Esophagus squamous epithelium (tissue), 5 donors: ENCODE measurements at places on chromosomes 2 and 18. TPM values are rescaled to one million over a fixed set of nuclear protein-coding genes. Genes with fewer than 3 reads are reported as not detected.

GRCh38 chr2:207265869-207266268 is 100.1 kb upstream of the KLF7 start:
- DNase-seq: no peak

DNA sequence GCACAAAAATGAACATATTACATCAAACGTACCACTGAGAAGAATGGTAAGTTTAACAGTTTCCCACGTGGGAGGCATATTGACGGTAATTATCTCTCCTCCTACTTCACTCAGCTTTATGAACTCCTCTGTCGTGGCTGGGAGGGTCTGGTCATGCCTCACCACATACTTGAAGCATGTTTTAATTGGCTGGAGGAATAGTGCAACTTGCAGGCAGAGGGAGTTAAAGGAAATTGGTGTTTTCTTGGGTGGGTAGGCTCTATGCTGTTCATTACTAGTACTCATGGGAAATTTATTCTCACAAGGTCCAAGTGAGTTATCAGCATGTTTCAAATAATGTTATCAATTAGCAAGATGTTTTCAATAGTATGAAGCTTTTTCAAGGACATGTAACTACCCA is 767.0 kb downstream of the PLCL1 start:
- no peak for DNase-seq

DUSP2 gene
- total RNA-seq: 7.1 TPM

DNA sequence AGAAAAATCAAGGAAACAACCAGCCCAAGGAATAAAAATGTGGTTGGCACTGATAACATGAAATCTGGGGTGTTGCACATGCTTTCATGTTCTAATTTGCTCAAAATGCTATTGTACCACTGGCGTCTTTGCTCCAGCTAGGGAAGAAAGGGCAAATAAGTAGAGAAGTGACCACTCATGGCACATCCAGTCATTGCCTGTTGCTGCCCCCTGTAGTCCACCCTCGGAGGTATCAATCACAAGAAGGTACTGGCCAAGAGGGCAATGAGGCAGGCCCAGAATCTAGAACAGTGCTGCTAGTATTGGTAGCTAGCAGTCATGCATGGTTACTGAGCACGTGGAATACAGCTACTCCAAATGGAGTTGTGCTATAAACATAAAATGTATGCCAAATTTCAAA is 213.4 kb downstream of the CDCA7 start:
- DNase-seq: no peak

PSMA8 gene
- total RNA-seq: not detected
